ENCODE measurements at places on chromosomes 12 and 14. TPM values are rescaled to one million over a fixed set of nuclear protein-coding genes. Genes with fewer than 3 reads are reported as not detected.

- DNase-seq, result no peak
Observed at GRCh38 chr12:126950266-126950665, 1316.7 kb upstream of the TMEM132C start.

Gene COX8C
- not detected for total RNA-seq

Gene INSM2
- not detected for total RNA-seq

Gene KRT2
- total RNA-seq, result not detected

Gene TMCC3
- 3.2 TPM for total RNA-seq

GRCh38 chr14:86646696-86647690 lies 1117.0 kb downstream of the FLRT2 start:
- no peak for DNase-seq

GRCh38 chr12:12048266-12048665 lies 22.5 kb upstream of the BCL2L14 start:
- DNase-seq, result peak; percentile 23

Gene LMO3
- total RNA-seq, result 16.7 TPM

DNA sequence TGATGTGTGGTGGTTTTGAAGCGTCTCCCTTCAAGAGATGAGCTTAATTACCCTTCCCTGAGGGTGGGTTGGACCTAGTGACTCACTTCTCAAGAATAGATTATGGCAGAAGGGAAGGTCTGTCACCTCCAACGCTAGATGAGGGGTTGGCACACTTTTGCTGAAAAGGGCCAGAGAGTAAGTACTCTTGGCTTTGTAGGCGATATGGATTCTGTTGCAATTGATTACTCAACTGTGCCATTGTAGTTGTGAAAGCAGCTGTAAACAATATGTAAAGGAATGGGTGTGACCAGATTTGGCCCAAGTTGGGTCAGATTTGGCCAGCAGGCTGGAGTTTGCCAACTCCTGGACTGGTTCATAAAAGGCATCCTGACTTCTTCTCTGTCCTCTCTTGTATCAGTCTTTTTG lies 53.3 kb downstream of the SMIM41 start:
- DNase-seq, result no peak

DNA sequence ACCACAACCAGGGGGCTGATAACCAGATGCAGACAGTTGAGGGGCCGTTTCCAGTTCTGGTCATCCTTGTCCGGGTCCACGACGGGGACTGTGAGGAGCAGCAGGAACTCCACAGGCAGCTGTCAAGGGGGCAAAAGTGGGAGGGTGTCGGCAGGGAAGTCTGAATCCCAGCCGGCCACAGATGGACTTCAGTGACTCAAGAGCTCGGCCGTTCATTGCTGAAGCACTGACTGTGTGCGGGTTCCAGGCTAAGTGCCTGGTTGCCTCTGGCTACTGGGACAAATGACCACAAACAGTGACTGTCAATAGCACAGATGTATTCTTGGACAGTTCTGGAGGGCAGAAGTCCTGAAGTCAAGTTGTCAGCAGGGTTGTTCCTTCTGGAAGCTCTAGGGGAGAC lies 19.6 kb downstream of the SLC8B1 start:
- no peak for DNase-seq

Gene RASAL1
- 6.4 TPM for total RNA-seq

Gene FAM177A1
- 32.0 TPM for total RNA-seq

Gene XRCC3
- 41.8 TPM for total RNA-seq

GRCh38 chr12:90173499-90174197 lies 465.0 kb upstream of the ATP2B1 start:
- no peak for DNase-seq

Gene TRIM9
- 5.4 TPM for total RNA-seq

Gene ANO2
- 5.5 TPM for total RNA-seq

DNA sequence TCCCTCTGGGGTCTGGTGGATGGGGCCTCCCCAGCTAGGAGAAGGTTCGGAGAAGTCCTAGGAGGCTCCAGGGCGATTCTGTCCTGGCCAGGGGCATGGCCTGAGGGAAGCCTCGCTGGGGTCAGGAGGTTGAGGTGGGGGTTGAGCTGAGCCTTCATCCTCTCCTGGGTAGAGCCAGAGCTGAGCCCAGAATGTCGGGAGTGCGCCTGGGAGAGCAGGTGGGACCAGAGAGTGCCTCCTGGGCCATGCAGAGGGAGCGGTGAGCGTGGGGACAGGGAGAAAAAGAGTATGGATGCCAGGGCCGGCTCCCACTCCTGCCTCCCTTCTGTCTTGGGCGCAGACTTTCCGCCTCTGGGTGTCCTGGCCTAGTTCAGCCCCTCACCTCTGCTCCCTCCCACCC lies 13.1 kb downstream of the RPS6KL1 start:
- no peak for DNase-seq

DNA sequence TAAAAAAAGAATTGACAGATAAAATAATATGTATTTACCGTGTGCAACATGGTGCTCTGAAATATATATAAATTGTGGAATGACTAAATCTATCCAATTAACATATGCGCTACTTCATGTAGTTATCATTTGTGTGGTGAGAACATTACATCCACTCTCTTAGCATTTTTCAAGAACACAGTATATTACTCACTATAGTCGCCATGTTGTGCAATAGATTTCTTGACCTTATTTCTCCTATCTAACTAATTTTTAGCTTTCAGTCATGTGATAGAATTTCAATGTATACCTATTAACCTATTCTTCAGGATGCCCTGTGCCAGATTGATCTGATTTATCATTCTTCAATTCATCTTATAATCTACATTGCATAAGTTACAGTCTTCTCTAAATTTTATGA lies 178.6 kb downstream of the BCAT1 start:
- DNase-seq, result no peak

DNA sequence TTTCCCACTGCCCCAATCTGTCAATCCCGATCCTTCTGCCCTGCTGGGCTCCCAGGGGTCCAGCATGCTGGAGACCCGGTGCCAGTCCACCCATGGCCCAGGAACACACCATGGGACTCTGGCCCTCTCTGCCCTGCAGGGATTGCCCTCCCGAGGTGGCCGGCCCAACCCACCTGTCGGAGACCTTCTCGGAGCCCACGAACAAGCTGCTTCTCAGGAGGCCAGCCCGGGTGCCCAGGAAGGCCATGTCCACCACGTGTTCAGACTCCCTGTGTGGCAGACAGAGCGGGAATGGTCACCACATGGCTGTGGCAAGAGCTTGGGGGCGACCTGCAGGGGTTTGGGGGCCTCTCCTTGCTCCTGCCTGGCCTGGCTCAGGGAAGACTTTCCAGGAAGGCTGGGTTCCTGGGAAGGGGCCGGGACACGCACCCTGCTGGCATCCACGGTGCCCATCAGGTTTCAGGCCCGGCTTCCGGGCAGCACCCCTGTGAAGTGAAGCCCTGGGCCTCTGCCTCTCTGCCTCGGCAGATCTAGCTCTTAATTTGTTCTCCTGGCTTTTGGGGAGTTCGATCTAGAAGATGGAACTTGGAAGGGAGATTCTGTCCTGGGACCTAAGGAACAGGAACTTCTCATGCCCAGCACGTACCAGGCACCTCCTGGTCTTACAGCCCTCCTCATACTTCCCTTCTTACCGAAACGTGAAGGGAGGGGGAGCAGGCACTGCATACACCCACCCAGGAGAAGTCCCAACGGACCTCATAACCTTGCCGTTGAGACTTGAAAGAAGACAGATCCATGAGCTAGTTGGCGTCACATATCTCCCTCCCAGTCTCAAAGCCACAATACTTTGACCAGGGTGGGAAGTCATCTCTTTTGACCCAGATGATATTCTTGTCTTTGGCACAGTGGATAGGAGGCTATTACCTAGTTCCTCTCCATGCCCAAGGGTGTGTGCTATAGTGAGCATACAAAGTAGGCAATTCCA lies 26.3 kb downstream of the LRTM2 start:
- DNase-seq, result no peak

DNA sequence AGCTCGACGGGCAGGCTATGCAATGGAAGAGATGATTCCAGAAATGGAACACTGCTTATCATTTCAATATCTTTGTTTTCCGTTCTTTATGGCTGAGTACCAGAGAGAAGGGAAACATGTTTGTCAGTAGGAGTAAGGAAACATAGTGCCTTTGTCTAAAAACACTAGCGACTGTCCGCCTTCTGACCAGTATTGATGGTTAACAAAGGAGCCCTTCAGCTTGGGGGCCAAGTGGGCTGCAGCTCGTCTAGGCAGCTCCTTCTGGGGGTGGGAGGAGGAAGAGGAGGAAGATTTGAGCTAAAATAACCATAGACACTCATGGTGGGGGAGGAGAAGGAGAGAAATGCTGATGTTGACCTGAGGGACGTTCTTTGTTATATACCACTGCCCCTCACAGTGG lies 15.0 kb downstream of the COQ5 start:
- no peak for DNase-seq

Measured in H1 (cell line).